ENCODE measurements at places on chromosomes 1 and 21. TPM values are rescaled to one million over a fixed set of nuclear protein-coding genes. Genes with fewer than 3 reads are reported as not detected.

DYNLT5 gene
- polyA plus RNA-seq, result 1.8 TPM

MSH4 gene
- polyA plus RNA-seq, result 0.20 TPM

LHX8 gene
- not detected for polyA plus RNA-seq

ZNF593OS gene
- polyA plus RNA-seq, result 2.0 TPM

SLAMF1 gene
- 0.07 TPM for polyA plus RNA-seq

SLFNL1 gene
- 0.37 TPM for polyA plus RNA-seq

AQP10 gene
- polyA plus RNA-seq, result 0.41 TPM

DNA sequence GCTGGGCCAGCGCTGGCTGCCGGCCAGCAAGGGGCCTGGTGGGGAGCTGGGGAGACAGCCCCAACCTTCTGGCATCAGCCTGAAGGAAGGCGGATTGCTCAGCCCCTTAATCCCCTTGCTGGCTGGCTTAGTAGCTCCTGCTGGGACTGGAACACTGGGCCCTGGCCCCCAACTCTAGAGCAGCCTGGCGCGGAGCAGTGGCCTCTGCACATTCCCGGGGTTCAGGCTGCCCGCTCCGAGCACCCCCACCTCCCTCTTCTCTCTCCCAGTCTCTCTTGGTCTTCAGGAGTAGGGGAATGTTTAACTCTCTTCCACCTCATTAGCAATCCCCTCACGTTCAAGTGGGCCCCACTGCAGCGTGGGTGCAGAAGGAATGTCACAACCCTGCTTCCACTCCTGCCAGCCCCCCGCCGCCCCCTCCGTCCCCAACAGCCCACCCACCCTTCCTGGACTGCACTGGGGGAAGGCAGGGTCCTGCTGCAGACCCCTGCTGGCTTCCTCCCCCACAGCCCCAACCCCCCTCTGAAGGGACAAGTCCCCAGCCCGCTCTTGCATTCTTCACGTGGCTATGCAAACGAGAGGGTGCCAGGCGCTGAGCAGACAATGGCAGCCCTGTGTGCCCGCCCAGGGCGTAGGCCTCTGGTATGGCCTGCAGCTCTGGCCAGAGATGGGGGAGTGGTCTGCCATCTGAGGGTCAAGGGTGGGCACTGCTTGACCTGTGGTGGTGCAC is 980 bp upstream of the CLDN19 start:
- no peak for DNase-seq

- DNase-seq, result no peak
Measured at GRCh38 chr1:205970486-205970885, 27.2 kb upstream of the SLC26A9 start.

GRCh38 chr1:159054427-159054826 is 22.1 kb downstream of the AIM2 start:
- no peak for DNase-seq

- DNase-seq, result no peak
Measured at GRCh38 chr1:192878249-192878648, 69.4 kb downstream of the RGS2 start.

DNA sequence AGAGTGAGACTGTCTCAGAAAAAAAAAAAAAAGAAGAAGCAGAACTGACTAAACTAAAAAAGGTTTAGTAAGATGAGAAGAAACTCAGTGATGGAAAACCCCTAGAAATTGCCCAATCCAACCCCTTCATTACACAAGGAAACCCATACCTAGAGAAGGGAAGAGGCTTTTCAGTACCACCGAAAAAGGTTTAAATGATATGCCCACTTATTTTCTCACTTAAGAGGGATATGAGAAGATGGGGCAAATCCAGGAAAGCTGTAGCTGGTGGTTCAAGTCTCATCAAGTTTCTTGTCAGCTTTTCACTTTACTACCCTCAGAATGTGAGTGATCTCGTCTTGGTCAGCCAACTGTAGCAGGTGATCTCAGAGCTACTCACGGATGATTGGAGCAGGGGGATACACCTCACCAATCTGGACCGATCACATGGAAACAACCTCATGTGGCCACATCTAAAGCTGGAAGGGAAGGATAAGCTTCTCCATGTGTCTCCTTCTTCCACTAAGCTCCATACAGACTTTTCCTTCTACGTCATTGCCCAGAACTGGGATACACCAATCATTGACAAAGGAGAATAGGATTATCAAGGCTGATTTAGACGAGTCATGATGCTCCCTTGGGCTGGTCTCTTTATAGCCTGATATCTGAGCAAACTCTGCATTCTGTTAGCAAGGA is 126.7 kb upstream of the POU3F1 start:
- no peak for DNase-seq

DNA sequence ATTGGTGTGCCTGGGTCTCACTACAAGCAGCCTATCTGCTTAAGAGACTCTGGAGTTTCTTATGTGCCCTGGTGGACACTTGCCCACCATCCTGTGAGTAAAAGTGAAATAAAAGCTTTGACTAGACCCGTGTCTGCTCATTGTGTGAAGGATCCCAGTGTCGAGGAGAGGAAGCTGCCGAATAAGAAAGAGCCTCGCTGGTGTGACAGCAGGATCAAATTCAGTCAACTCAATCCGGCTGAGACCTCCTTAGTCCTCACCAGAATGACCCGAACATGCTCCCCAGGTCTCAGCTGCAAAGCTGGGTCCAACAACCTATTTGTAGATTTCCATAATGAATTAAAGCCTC is 14.8 kb downstream of the CD2 start:
- DNase-seq, result no peak

- DNase-seq, result no peak
Measured at GRCh38 chr1:23980728-23981070, 572 bp upstream of the SRSF10 start.

DNA sequence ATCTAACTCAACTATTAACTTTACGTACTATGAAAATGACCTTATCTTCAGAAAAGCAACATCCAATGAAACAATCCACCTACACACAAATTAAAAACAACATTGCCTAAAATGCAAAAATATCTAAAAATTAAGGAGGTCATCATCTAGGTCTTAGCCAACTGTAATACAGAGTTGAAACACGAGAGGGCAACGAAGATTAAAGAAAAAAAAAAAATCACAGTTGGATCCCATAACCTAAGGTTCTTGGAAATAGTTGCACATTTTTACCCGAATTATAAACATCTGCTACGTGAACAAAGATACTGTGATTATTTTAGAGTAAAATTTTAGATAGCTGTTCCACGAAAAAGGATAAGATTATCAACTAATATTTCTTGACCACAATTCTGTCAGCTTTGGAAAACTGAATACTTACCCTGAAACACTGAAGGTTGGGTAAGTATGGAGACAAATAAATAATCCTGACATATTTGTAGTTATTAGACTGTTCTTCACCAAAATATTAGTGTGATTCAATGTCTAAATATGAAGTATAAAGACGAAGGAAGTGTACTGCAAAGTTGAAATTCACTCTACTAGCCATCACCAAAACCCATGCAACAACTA is 88.0 kb upstream of the AK4 start:
- DNase-seq, result no peak

DNA sequence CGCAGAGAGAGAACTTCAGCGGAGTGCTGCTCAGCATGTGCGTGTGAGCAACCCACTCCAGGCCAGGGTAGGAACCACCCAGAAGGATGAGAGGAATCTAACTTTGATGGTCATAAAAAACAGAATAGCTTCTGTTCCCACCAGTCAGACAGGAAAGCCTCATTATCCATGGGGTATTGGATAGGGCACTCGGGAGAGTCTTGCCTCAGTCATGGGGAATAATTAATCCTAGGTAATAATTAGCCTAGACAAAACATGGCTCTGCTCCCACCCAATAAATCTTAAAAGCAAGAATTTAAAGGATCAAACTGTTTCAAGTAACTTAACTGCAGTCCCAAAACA is 35.3 kb downstream of the LDLRAD1 start:
- peak; percentile 30 for DNase-seq

DNA sequence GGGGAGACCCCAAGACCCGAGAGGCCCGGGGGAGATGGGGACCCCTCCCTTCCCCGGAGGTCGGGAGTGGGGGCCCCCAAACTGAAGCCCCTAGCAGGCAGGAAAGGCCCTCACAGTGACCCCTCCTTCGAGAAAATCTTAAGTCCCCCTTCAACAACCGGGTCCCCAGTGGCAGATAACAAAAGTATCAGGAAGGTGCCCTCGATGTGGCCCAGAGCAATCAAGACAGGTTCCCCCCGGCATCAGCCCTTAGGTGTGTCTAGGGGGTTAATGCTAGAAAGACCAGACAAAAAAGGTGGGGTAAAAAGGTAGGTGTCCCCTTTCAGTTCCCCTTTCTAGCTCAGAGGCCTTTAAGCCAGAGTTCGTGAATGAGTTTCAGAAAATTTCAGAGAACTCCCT is 282 bp upstream of the ECE1 start:
- no peak for DNase-seq

DNA sequence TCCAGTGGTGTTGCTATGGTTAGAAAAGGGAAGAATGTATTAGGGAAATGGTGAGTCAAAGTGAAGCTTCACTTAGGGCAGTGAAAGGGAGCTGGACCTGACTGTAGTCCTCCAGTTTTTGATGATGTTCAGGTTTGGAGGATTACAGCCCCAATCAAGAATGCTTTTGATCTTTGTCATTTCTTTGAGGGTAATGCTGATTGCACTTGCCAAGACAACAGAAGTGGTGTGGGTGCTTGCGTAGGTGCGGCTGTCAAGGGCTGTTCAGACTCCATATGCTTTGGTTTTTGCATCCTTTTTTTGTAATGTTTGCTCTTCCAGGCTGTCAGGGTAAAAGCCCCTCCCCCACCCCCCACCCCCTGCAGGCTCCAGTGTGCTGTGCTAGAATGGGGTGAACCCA is 38.9 kb downstream of the HHAT start:
- DNase-seq, result no peak

GRCh38 chr1:55374801-55375616 is 159.8 kb upstream of the USP24 start:
- no peak for DNase-seq

DNA sequence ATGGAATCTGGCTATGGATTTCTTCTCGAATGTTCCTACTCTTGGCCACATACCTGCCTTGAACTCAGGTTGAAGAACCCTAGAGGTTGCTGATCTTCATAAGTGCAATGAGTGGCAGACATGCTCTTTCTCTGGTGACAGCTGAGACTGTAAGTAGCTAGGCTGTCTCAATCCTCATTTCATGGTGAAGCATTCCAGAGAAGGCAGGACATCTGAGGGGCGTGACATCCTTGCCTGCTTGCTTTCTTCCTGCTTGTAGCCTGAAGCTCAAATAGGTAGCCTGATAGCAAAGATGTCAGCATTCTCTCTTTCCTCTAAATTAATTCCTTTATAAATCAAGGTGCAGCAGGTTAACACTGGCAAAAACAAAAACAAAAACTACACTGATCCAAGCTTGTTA is 114.6 kb upstream of the MAGI3 start:
- DNase-seq, result no peak

DNA sequence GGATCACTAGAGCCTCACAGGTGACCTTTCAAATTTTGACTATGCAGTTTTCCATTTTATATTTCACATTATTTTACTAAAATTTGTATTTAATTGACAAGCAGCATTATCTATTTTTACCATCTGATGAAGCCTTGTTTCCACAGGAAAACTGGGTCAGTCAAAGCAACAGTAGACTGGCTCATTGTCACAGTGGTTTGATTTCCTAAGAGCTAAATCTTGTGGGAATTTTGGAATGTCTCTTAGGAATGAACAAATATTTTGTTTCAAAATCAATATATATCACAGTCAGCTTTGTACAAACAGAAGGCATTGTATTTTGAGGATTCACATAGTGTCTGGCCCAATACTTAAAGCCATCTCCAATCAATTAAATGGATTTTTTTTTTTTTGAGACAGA is 152.6 kb upstream of the RNPC3 start:
- no peak for DNase-seq

DNA sequence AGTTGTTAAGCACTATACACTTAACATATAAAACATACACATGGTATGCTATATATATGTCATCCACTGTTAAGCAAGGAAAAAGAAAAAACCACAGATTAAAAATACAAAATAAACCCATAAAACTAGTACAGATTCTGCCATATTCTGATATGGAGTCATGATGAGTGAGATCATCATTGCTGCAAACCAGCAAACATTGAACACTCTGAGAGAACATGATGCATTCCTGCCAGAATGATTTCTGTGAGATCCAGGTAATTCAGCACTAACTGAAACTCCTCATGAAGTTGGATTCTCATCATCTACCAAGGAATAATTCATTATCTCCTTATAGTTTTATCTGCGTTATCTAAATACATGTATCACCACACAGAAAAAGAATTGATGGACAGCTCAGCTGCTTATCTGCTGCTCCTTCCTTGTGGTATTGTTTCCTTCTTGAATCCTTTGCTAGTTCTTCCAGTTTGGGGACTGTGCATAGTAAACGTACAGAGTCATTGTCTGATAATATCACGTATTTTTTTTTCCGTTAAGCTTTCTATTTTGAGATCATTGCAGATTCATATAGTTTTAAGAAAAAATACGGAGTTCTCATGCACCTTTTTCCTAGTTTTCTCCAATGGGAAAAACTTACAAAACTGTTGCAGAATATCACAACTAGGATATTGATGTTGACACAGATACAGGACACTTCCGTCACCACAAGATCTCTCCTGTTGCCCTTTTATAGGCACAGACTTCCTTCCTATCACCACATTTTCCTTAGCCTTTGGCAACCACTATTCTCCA is 9.3 kb downstream of the RAB4A start:
- DNase-seq, result no peak

DNA sequence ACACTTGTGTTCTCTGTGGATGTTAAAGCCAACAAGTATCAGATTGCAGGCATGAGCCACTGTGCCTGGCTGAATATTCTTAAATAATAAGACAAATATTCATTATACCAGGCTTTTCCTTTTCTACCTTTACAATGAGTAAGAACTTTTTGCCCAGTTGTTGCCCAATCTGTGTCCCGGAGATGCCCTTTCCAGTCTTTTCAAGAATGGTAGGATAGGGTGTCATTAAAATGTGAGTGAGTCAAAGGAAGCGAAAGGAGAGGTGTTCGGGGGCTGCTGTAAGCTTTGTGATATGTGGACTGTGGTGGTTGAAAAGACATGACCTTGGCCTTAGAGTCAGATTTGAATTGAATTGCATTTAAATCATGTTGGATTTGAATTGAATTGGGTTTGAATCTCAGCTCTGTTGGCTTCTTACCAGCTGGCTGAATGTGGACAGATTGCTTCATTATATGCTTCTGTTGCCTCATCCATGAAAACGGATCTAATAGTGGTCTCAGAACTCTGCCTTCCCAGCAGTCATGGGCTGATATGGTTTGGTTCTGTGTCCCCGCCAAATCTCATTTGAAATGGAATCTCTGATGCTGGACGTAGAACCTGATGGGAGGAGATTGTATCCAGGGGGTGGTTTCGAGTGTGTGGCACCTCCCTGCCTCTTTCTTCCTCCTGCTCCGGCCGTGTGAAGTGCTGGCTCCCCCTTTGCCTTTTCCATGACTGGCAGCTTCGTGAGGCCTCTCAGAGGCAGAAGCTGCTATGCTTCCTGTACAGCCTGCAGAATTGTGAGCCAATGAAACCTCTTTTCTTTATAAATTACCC is 22.7 kb upstream of the AADACL3 start:
- no peak for DNase-seq

GRCh38 chr1:46522184-46522968 is 29.1 kb downstream of the KNCN start:
- DNase-seq, result no peak

GRCh38 chr1:244248426-244248825 is 197.3 kb downstream of the ZBTB18 start:
- DNase-seq, result no peak

GRCh38 chr1:31815752-31816500 is at the start of gene SPOCD1:
TSS of gene SPOCD1 (minus strand) at chr1:31816022. CDS start at chr1:31815333, 689 bp downstream.
- DNase-seq, result peak; percentile 42
